ENCODE measurements at places on chromosomes 11 and 22.

DNA sequence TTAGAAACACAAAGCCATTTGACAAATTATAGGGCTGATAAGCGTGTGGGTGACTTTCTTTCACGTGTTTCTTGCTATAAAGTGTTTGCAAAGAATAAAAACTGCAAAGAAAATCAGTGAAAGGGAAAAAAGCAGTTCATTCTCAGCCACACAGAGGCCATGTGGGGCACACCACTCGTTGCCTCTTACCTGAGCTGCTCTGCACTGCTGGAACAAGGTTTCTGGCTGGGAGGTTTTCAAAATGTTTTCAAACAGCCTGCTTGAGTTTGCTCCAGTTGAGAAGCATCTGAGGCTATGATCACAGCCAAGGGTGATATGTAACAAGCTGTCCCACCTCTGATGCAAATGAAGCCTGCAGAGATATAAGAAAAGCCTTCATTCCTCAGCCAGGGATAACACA, 14.7 kb upstream of the VSIG10L2 start:
- DNase-seq, result no peak

GRCh38 chr11:86805873-86806310, 5.5 kb downstream of the PRSS23 start:
- no peak for DNase-seq

- DNase-seq, result no peak
These were observed 147.4 kb upstream of the POU2AF2 start for GRCh38 chr11:111098091-111098490.

DNA sequence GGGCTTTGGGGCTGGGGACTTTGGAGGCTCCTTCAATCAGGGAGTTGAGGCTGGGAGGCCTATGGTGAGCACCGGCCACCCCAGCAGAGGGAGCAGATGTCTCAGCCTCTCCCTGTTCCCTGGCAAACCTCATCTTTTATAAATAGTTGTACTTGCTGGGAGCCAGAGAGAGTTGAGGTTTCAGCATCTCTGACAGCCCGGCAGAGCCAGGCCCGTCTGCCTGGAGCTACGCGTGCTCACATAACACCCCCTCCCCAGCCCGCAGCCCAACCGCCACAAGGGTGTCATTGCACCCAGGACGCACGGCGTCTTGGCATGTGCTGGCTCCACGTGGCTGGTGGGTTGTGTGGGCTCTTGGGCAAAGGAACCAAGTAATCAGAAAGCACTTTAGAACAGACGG, 127.1 kb downstream of the CHST1 start:
- DNase-seq, result no peak

- DNase-seq, result no peak
These were observed 49.7 kb downstream of the MYEOV start for GRCh38 chr11:69343401-69344321.

DNA sequence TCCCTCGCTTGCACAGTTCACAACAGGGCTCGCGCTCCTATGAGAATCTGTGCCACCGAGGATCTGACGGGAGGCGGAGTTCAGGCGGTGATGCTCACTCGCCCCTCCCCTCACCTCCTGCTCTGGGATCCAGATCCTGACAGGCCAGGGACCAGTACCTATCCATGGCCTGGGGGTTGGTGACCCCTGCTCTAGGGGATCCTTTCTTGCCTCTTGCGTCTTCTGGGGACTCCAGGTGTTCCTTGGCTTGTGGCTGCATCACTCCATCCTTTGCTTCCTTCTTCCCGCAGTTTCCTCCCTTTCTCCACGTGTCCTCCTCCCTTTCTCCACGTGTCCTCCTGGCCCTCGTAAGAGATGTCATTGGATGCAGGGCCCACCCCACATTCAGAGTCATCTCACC, 30.6 kb upstream of the KRTAP5-7 start:
- DNase-seq, result no peak

DNA sequence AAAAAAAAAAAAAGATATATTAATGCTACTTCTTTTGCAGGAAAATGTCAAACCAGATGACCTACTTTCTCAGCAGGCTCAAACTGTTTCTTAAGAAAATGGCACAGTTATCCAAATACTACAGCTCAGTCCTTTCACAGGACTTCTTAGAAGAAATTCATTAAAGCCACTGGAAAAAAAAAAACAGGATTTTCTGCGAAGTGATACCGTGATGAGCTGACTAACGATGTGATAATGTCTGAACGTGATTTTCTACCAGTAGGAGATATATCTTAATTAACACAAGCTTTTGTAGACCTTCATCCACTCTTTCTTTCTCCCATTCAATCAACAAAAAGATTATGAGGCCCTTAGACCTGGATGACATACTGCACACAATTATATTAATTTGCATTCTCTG, 132.4 kb downstream of the NOX4 start:
- DNase-seq, result no peak

- no peak for DNase-seq
These were observed 53.4 kb upstream of the EMID1 start for GRCh38 chr22:29152045-29152953.

DNA sequence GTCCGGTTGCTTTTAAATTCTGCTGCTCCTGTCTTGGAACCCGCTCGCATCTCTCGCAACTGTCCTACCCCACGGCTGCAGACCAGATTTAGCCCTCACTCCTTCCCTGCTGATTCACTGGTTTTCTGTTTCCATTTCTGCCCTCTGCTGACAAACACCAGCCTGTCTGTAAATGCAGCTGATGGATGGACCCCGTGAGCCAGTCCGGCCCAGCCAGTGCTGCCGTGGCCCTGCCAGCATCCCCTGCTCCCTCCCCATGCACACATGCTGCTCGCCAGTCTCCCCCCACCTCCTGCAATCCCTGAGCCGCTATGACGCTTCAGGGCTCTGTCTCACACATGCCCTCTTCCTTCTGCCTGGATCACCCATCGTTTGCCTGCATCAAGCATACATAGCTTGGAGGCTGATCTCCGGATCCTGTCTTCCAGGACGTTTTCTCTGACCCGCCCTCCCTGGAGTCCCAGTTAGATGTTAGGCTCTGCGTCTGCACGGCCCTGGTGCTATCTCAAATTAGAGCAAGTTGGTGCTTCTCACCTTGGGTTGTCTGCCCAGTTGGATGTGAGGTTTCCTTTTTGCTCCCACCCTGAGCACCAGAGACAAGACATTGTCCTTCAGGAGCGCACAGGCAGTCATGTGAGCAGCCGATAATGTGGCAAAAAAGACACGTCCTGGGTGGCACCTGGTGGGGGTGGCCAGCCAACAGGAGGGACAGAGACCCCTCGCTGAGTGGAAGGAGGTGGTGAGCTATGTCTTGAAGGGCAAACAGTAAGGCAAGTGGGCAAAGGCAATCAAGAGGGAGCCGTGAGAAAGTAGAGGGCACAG, 4.3 kb upstream of the ACR start:
- DNase-seq, result no peak

GRCh38 chr22:39537975-39538374, 5.4 kb upstream of the RPS19BP1 start:
- no peak for DNase-seq

DNA sequence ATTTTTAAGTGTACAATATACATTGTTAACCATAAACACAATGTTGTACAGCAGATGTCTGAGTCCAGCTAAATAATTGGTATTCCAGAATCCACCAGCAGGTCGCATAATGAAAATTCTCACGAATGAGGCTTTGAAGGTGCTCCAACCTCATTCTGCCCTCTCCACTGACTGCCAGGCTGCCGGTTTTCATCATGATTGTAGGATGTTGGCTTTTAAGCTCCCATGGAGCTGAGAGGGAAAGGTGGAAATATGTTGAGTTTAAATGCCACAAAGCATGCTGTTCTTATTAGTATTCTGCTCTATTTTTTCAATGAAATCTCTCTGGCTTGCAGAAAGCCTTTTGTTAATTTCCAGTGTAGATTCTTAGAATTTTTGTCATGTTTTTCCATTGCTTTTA, 337.2 kb upstream of the DDI1 start:
- DNase-seq, result no peak

GRCh38 chr11:80899381-80899780, 1458.6 kb upstream of the TENM4 start:
- DNase-seq, result no peak

- no peak for DNase-seq
These were observed 29.8 kb upstream of the CCDC188 start for GRCh38 chr22:20180640-20181039.

GRCh38 chr22:48391171-48391711, 1436.4 kb downstream of the BRD1 start:
- DNase-seq, result no peak

DNA sequence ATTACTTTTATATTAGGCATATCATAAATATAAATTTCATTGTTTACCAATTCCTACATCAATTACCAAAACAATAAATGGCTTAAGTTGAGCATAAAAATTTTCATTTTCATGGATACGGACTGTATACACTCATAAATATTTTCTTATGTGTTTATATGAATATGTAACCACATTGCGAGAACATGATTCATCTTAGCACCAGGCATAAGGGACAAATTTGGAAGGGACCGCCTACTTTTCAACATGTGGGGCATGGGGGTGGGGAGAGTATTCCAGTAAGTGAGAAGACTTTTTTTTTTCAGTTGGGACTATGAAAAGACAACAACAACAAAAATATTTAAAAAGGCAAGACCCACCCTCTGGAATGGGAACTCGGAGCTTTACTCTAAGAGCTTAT, 296.1 kb downstream of the RAB38 start:
- no peak for DNase-seq
